ENCODE measurements at places on chromosomes 5 and 9.

DNA sequence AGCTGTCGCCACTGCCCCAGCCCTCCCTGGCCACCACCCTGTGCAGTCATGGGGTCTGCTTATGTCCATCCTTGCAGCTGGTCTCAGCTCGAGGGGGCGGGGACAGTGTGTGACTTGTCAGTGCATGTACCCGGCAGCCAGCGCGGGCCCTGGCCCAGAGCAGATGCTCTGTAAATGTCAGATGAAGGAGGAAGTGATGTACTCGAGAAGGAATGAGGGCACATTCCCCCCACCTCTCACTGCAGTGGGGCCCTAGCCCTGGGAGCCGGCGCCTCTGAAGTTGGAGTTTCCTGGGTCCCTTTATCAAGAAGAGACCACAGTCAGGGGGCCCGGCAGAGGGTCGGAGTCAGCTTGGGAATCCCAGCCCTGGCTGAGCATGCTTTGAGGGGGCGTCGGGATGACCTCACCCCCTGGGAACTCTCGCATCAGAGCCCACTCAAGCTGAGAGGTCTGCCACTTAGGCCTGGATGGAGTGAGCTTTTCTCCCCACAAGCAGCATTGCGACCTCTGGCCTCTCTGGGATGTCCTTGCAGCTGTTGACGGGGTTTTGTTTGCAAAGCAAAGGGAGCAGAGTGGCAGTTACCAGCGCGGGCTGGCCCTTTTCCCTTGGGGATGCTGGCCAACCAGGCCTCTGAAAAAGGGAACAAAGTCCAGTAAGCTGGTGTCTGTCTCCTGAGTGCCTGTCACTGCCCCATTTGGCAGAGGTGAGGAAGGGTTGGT lies 19.0 kb downstream of the NEURL1B start:
- no peak for DNase-seq

DNA sequence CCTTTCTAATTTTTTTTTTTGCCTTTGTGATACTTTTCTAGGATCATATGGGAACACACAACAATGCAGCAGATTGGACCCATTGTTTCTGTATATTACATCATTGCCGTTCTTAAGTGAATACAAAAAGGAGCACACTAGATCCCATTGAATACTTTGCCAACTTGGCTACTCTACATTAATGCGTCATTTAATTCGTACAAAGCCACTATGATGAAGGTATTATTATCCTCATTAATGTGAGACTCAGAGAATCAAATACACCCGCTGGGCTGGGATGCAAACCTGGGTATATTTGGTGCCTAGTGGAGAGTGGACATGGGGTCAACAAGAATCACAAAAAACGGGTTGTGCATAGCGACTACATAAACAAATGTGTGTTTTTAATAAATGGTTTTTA lies 31.9 kb downstream of the OR2K2 start:
- no peak for DNase-seq

DNA sequence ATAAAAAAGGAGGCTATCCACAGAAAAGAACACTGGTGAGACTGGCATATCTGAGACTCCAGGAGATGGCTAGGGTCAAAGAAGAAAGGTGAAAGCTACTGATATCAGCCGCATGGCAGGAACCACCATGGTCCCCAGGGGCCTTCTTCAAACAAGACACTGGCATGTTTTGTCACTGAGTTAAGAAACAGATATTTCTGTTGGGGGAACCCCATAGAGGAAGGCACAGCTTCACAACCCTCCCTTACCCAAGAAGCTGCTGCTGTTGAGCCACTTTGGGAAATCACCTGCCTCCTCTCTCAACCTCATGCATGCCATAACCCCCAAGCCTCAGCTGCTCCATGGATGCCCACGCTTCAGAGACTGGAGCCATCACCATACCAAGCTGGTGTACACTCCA lies 13.3 kb upstream of the BTNL3 start:
- DNase-seq: no peak

DNA sequence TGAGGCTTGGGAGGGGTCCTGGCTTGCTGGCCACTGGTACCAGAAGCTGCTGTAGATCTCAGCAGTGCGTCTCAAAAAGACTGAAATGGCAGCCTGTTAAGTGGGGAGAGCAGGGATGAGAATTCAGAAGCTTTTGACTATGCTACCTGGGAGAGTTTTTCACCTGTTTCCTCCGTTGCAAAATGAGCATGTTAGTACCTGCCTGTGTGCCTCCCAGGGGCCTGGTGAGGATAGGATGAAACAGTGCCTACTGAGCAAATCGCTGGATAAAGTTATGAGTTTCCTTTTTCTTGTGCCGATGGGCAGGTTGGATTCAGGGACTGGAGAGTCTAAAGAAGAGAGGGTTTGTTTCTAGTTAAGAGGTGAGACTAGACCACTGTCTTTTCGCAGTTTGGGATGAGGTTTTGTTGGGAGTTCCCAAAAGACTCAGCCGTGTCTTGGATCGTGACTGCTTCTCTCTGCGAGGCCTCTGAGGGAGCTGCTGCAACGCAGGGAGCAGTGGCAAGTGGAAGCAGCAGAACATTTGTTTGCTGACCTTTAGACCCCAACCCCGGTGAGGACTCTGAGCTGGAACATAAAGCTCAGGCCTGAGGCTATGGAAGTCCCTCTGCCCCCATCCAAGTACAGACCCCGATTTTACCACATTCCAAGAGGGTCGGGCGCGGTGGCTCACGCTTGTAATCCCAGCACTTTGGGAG lies 1.4 kb downstream of the RALGPS1 start:
- DNase-seq: no peak

- no peak for DNase-seq
These were observed 2.9 kb downstream of the ARSK start for GRCh38 chr5:95557841-95558240.
